ENCODE measurements at places on chromosomes 1 and 21.

GRCh38 chr1:10726355-10726754 lies 70.1 kb downstream of the CASZ1 start:
- DNase-seq = peak; percentile 43

DNA sequence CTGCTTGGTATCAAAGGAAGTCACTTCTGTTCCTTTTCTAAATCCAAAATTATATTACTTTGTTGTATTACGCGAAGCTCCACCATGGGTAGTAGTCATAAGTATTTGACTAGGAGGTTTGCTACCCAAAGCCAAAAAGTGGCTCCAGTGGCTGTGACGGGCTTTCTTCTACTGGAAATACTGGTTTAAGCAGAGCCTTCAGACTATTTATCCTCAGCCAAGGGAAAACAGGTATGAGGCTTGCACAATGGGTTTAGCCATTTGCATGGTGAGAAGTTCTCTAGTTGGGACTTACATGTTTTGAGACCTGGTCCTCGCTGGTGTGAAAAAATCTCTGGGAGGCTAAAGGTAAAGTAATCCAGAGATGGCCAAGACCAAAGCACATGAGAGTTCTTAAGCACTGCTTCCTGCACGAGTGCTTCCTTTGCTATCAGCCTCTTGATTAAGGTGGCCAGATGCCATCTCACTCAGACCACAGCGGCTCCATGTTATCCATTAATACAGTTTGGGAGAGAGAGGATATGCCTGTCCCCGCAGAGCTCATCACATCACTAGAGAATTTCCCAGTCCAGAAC lies 121.2 kb downstream of the PIK3R3 start:
- DNase-seq = no peak

GRCh38 chr1:165639821-165640623 lies 9.0 kb downstream of the MGST3 start:
- no peak for DNase-seq

DNA sequence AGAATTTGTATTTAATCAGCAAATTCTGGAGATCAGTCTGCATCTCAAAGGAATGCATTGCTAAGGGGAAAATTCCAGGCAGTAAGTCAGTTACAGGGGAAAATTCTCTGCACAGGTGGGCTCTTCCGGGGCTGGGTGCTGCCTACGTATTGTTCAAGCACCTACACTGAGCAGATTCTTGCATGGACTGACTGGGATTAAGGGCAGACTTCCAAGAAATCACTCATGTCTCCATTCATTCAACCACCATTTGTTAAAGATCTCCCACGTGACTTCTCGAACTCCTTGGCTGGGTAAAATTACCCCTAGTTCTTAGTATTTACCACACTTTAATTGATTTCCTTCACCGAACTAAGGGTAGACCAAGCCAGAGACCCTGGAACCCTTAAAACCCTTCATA lies 28.2 kb upstream of the KCNE1 start:
- no peak for DNase-seq

DNA sequence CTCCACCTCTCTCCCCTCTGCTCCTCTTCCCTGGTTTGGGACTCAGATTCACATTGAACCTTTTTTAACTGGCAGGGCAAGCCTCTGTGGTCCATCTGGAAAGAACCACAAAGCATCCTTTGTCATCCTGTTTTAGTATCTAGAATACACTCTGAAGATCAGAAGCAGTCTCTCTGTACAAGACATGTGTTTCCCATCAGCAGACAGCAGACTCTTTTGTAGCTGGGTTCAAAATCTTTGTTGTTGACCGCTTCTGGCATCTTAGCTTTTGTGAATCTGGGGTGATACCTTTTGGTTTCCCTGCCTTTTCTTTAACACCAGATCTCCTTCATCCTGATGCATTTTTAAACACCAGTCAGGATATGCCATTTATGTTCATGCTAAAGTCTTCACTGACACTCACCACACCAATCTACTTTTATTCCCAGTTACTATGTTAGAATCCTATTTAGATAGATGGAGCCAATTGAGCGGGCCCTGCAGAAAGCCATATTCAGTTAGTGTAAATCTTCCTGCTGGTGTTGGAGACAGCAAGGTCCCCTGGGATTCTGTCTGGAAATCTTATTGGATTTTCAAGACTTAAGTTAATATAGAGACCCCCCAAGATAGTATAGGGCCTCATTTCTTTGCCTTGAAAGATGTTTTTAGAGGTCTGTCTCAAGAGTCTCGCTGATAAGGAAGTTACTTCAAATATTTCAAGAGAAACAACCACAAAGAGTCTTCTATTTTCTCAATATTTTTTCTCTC lies 51.1 kb downstream of the ST6GALNAC3 start:
- no peak for DNase-seq

DNA sequence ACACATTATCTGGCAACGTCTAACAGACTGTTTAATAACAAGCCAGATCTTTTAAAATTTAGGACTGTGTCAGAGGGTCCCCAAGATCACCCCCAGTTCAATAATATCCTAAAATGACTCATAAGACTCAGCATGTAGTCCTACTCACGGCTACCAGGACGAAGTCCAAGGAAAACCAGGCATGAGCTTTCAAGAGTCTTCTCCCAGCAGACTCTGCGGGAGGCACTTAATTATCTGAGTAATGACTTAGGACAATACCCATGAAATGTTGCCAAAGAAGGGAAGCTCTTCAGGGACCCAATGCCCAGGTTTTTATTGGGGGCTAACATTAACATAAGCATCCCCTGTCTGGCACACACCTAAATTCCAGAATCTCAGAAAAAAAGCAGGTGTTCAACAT lies 7.0 kb downstream of the HFM1 start:
- no peak for DNase-seq

DNA sequence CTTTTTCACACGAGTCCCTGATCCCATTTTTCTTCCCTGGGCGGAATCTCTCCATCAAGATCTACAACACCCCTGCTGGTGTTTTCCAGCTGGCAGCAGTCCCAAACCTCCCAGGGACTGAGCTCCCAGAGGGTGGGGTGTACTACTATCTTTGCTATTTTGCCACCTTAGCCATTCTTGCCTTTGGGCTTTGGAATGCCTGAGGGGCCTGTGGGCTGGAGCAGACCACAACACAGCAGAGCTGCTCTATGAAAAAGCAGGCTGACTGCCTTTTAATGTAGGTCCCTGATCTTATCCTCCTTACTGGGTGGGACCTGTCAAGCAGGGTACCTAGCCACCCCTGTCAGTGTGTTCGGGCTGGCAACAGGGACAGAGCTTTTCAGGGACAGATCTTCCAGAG lies 91.9 kb downstream of the KCNT2 start:
- no peak for DNase-seq

DNA sequence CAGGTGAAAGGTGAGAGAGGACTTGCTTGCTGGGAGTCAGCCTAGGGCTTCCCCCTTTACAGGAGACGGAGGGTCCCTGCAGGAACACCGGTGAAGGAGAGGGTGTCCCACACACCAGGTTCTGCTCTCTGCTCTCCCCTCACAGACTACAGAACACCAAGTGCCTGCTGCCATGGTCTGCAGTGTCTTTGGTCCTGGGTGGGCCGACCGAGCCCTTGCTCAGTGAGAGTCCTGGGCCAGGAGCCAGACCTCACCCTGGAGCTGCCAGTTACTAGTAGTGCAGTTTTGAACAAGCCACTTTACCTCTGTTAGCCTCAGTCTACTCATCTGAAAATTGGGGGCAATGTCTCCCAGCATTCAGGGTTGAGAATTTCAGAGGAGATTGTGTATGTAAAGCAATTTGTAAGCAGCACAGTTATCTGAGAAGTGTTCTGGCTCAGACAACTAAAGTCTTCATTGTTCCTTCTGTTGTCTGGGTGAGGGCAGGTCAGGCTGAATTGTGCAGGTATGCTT lies 2.7 kb upstream of the IL6R start:
- DNase-seq = no peak

GRCh38 chr1:5861871-5862825 lies 130.1 kb downstream of the NPHP4 start:
- DNase-seq = no peak

GRCh38 chr21:42570841-42571387 lies 57.3 kb downstream of the SLC37A1 start:
- DNase-seq = peak; percentile 35

DNA sequence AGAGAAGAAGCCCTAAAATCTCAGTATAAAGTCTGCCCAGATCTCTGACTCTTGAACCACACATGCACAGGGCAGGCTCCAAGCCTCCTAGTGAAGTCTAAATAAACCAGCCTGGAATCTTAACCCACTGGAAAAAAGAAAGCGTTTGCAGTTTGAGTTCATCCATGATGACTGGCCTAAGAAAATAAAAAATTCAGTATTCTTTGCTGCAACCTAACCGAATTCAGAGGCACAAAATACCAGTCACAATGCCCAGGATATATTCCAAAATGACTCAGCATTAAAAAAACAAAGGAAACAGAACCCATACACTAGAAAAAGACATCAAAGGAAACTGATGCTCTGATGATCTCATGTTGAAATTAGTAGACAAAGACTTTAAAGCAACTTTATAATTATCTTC lies 269.2 kb downstream of the SDCCAG8 start:
- DNase-seq = no peak

GRCh38 chr21:38242061-38242460 lies 14.7 kb upstream of the KCNJ15 start:
- no peak for DNase-seq

DNA sequence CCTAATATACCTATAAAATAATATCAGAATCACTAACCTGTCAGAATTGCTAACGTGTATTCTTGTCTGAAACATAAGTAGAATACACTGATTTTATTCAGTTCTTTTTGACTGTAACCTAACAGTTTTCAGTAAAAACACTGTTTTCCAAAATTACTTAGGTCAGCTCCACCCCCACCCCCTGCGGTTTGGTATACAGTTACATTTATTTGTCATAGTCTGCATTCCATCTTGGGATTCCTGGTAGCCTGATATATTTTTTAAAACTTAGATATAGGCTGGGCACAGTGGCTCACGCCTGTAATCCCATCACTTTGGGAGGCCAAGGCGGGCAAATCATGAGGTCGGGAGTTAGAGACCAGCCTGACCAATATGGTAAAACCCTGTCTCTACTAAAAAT lies 19.8 kb upstream of the ABCD3 start:
- no peak for DNase-seq

- DNase-seq = no peak
Measured at GRCh38 chr1:23083714-23084480, 64.6 kb downstream of the KDM1A start.
